ENCODE measurements at places on chromosomes 6 and 20. TPM values are rescaled to one million over a fixed set of nuclear protein-coding genes. Genes with fewer than 3 reads are reported as not detected.

The LY6G6C gene
- total RNA-seq = not detected

GRCh38 chr20:48599106-48599747 lies 228.6 kb downstream of the PREX1 start:
- no peak overlapping the region for H3K27ac ChIP-seq
- no peaks in the 10 kb centered on the region for H3K4me1 ChIP-seq
- peaks cover 2% of the 10 kb centered on the region for H3K27me3 ChIP-seq
- H3K4me3 ChIP-seq = no peak overlapping the region

- no peak overlapping the region for H3K4me3 ChIP-seq
- no peaks in the 10 kb centered on the region for H3K4me1 ChIP-seq
- no peaks in the 10 kb centered on the region for H3K27me3 ChIP-seq
- no peak overlapping the region for H3K27ac ChIP-seq
- no peak for DNase-seq
- H3K36me3 ChIP-seq = peaks cover 13% of the 10 kb centered on the region
Observed at GRCh38 chr6:70857387-70858077, 99.3 kb downstream of the B3GAT2 start.

- no peaks in the 10 kb centered on the region for H3K4me1 ChIP-seq
- no peaks in the 10 kb centered on the region for H3K27me3 ChIP-seq
- H3K27ac ChIP-seq = no peak overlapping the region
- no peak overlapping the region for H3K4me3 ChIP-seq
- DNase-seq = no peak
Observed at GRCh38 chr6:74181471-74181870, 485.5 kb downstream of the CD109 start.

GRCh38 chr20:64100566-64100888 lies 6.8 kb downstream of the NPBWR2 start:
- DNase-seq = no peak
- no peak overlapping the region for H3K4me3 ChIP-seq
- no peaks in the 10 kb centered on the region for H3K36me3 ChIP-seq
